ENCODE measurements at places on chromosomes 1 and 21.
A peak's percentile ranks its signal among the peaks of the same experiment; 100 is the strongest.

DNA sequence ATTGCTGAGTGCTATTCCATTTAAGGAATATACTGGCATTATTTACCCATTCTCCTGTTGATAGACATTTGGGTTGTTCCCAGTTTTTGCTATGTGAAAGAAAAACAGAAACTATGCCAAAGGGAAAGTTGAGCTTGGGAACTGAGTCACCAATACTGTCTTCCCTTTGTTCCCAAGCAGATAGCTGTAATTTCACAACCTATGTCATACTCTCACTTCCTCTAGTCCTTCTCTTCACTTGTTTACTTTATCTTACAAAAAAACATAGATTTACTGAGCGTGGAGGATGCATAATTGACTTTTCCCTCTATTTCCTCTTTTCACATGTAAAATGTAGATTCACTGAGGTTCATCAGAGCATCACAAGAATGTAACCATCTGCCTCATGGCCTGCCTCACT is 32.4 kb upstream of the PGBD5 start:
- no peak for DNase-seq

DNA sequence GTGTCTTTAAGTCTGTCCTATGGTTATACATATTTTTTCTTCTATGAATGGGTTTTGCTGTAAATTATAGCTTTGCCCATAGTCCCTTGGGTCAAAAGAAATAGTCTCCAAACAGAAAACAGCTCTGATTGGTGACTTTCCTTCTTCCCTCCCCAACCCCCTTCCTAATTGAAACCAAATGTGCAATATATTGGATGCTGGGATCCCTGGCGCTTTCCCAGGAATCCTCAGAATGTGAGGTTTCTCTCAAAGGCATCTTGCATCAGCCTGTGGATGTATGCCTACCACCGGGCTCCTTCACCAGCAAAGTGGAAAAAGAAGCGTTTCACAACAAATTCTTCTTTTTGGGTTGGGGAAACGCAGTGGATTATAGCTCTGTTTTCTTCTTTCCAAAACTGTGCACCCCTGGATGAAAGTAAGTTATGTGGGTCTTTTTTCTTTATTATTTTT is at the start of gene DDR2:
TSS of gene DDR2 (plus strand) at position 248 of the 450 bp plus-strand sequence. CDS start 86,600 bp downstream, outside the sequence.
- DNase-seq: no peak

GRCh38 chr1:54069791-54070170 is 16.4 kb downstream of the TCEANC2 start:
- DNase-seq: no peak

DNA sequence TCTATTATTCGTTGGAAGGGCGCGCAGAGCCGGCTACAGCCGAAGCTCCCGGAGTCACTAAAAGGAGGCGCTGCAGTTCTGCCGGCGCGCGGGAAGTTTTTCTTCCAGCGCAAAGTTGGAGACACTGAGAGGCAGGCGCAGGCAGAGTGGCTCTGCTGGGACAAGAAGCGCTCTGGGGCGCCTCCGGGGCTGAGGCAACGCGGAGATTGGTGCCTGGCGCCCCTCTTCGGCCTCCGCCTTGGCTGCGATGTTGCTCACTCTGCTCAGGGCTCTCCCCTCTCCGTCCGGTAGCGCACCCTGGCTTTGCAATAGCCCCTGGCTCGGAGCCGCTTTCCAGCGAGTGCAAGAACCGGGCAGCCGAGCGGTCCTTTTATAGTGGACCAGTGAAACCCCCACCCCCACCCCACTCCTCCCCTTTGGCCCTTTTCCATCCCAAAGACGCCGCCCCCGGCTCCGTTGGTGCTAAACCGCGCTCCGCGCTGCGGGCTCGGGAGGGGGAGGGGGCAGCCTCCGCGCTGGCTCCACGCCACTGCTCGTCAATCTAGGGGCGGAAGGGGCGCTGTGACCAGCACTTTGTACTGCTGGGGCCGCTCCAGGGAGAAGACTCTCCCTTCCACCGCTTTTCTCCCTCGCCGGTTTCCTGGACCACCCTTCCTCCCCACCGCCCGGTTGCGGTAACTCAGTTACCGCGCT is at the start of gene ADAMTS1:
TSS of gene ADAMTS1 (minus strand) at position 344 of the 693 bp plus-strand sequence. CDS start 455 bp downstream, outside the sequence.
- peak; percentile 42 for DNase-seq

DNA sequence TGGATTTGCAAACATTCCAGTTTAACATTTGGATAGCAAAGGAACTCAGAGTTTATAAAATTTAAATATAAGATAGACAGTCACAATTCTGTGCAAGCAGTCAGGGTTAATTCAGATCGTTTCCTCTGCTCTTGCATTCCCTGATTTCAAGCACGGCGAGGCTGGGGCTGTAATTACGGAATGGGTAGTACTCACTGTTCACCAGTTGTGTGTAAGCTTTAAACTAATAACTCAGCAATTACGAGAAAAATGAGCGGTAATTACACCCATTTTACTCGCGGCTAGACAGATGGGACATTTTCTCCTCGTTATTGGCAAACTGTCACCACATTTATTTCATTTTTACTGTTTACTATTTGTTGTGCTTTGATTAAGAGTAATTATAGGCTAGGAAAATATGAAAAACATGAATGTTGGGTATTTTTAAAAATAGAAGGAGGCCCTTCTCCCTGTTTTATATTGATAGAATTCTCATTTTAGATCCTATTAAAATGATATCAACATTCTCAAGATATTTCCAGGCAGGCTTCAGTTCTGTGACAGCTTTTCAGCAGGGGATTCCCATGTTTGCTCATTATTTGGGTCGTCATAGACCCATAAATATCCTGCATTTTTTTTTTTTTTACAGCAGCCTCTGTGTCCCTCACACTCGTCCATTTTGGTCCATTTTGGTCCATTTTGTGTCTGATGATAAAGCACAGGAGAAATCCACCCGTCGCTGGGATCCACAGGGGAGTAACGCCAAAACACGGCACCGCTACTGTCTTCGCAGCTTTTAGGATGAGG is 208.3 kb downstream of the DSCAM start:
- DNase-seq: no peak

GRCh38 chr1:179187043-179187442 is 42.4 kb downstream of the ABL2 start:
- DNase-seq: no peak

- DNase-seq: no peak
Measured at GRCh38 chr1:153544453-153545066, 1.0 kb downstream of the S100A4 start.

DNA sequence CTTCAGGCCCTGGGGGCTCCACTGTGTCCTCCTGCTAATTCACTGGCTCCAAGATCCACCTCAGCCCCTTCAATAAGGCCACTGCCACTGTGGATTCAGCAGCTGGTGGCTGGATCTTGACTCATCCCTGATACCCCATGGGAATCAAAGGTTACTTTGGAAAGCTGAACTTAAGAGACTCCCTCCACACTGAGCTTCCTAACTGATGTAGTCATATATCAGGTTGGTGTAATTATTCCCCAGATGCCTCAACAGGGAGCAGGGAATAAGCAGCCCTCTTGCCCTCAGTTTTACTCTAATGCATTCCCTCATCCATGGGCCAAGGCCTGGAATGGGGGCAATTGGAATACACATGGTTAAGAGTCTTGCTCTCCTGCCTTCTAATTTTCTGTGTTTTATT is 164.6 kb downstream of the FASLG start:
- DNase-seq: no peak

- DNase-seq: no peak
Measured at GRCh38 chr1:179976970-179977651, 22.5 kb downstream of the CEP350 start.

DNA sequence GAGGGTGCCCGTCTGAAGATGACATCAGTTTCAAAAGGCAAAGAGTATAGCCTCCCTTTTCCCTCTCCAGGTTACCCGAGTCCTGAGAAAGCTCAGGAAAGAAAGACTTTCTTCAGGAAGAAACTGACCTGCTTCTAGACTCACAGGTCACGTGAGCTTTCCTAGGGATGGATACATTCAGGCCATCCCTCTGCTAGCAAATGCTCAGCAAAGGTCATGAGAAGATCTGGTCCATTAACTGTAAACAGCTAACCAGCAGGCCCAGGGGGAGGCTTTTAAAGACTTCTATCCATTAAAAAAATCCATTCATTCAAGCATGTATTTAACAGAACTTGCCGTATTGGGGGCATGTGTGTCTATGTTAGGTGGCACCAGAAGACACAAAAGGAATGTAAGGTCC is 605.5 kb downstream of the KIF26B start:
- no peak for DNase-seq

DNA sequence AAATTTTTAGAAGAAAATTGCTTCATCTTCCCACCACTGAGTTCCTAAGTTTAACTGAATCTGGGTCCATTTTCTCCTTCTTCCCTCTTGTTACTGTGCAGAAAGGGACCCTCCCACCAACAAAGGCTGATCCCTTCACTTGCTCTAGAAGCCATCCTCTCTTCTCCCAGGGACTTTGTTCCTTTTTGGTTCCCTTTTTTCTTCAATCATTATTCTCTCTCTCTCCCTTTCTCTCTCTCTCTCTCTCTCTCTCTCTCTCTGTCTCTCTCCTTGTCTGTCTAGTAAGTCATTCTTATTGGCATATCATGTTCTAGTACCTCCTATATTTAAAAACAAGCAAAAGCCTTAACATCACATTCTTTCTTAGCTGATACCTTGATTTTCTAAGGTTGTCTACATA is 31.7 kb upstream of the GADD45A start:
- DNase-seq: no peak

DNA sequence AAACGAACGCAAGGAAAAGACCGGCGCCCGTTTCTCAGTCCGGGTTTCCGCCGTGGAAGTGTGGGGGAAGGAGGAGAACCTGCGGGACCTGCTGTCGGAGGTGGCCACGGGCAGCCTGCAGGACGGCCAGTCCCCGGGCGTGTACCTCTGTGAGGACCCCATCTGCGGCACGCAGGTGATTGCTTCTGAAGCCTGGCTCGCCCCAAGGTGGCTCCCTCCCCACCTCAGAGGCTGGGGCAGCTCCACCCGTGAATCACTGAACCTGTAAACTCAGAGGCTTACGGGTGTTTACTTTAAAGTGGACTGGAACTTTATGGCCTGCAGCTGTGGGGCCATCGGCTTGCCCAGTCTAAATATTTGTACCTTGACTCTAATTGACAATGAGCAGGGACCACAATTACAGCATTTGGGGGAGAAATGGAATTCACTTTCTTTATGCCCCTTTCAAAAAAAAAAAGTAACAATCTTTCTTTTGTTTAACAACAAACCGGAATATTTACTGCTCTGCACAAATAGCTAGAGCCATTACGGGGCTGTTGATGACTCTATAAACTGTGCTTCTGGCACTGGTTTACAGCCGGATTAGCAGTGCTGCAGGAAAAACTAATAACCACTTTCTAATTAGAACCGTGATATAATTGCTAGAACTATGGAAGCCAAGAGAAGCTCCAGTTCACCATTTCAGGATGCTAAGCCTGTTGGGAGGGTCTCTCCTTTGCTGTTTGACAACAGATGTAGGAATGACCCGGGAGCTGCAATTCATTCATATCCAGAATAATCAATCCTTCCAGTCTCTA is 454.8 kb downstream of the KIF26B start:
- no peak for DNase-seq

- DNase-seq: no peak
Measured at GRCh38 chr1:6102532-6102845, 56.8 kb downstream of the KCNAB2 start.

DNA sequence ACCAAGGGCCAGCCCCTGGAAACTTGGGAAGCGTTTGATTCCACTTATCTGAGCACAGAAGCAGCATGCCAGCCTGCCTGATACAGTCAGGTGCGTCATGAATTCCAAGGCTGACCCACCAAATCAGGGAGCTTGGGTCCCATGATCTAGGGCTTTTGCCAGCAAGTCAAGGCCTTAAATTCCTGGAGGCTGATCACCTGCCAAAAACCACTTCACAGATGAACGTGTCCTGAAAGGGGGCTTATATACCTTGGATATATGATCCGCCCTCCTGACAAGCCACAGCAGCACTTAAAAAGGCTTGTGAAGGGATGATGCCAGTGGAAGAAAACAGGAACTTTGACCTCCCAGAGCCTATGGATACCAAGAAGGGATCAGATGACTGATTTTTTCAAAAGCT is 24.0 kb upstream of the CLIC6 start:
- DNase-seq: no peak

GRCh38 chr1:205670150-205670446 is 10.2 kb downstream of the SLC45A3 start:
- DNase-seq: no peak

- DNase-seq: no peak
Measured at GRCh38 chr1:9244501-9245229, 10.1 kb downstream of the H6PD start.

GRCh38 chr1:66305927-66306326 is 228.0 kb upstream of the SGIP1 start:
- no peak for DNase-seq

- DNase-seq: peak; percentile 98
Measured at GRCh38 chr1:1231400-1232207, at the start of gene SDF4. Gene SDF4, minus strand, starts transcription at chr1:1232001. Its CDS starts 3,229 bp downstream, at chr1:1228772.

DNA sequence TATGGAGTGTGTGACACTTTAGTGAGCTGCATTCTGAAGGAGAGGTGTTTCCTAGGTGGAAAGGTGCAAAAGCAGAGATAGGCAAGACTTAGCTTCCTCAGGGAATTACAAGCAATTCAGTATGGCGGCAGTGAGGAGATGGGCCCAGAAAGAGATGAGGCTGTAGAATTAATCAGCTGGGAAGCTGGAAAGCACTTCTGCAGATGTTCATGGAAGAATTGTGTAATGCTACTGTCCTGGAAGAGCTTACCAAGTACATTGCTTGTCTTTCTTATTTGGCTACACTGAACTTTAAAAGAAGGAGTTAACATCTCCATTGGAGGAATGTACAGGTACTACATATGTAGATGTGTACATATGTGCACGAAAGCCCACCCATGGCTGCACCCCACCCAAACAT is 103.7 kb upstream of the DPT start:
- DNase-seq: no peak

DNA sequence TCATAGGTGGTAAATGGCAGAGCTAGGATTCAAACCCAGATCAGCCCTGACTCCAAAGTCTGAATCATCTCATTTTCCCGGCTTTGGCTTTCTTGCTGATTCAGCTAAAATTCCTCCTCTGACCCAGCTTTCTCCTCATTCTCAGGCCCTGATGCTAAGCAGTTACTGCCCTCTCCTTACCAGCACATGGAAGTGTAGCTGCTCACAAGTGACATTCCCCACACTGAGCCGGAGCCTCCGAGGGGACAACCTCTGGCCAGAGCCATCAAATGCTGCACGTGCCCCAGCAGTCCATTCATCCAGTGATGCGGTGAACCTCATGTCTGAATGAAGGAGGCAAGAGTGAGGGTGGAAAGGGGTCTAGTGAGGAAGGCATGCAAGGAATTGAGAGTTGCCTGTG is 11.1 kb downstream of the ITGA10 start:
- DNase-seq: no peak

GRCh38 chr1:198064181-198064580 is 92.6 kb upstream of the NEK7 start:
- DNase-seq: no peak

- no peak for DNase-seq
Measured at GRCh38 chr1:31764312-31765040, at the start of gene ADGRB2. Gene ADGRB2, minus strand, starts transcription at chr1:31764340. Its CDS starts 7,119 bp downstream, at chr1:31757221.

DNA sequence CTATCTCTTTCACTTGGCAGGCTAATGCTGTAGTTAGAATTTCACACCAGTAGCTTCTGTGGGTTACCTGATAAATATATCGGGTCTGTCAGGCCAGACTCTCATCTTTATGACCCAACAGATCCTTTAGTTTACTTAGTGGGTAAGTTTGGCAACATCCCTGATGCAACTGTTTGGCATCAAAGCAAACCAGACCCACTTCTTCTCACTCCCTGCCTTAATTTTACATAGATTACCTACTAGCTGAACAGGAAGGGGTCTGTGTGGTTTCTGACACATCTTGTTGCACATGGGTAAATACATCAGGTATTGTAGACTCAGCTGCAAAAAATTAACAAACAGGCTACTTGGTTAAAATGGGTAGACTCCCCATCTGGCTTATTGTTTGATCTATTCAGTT is 3.2 kb upstream of the GUK1 start:
- DNase-seq: peak; percentile 64

GRCh38 chr1:173475564-173476196 is 1.5 kb upstream of the PRDX6 start:
- no peak for DNase-seq
